ENCODE measurements at places on chromosomes 12 and 14.

- no peak for DNase-seq
Measured at GRCh38 chr12:42704340-42704739, 114.8 kb upstream of the PRICKLE1 start.

GRCh38 chr12:84397846-84398245 lies 514.8 kb downstream of the SLC6A15 start:
- no peak for DNase-seq

GRCh38 chr12:49440035-49440434 lies 72.8 kb downstream of the SPATS2 start:
- no peak for DNase-seq

DNA sequence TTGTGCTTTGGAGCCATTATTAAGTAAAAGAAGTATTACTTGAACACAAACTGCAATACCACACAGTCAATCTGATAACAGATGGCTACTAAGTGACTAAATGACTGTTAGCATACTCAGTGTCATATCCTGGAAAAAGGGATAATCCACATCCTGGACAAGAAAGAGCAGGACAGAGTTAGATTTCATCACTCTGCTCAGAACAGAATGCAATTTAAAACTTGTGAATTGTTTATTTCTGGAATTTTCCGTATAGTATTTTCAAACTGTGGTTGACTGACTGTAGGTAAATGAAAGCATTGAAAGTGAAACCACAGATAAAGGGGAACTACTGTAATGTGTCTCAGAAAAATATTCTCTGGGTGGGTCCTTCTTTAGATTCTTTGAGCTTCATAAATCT lies 458.8 kb downstream of the TMEM117 start:
- DNase-seq = no peak

DNA sequence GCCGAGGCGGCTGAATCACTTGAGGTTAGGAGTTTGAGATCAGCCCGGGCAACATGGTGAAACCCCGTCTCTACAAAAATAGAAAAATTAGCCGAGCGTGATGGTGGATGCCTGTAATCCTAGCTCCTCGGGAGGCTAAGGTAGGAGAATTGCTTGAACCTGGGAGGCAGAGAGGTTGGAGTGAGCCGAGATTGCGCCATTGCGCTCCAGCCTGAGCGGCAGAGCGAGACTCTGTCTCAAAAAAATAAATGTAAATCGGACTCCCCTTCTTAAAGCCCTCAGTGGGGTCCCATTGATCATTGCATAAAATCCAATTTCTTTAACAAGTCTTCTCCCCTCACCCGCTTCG lies 908 bp downstream of the TDP1 start:
- no peak for DNase-seq

GRCh38 chr12:8544295-8544694 lies 3.6 kb upstream of the CLEC4E start:
- DNase-seq = peak; percentile 68

- DNase-seq = no peak
Measured at GRCh38 chr12:124442772-124443445, 124.5 kb downstream of the NCOR2 start.

GRCh38 chr12:68119250-68119649 lies 40.3 kb downstream of the IFNG start:
- no peak for DNase-seq

- no peak for DNase-seq
Measured at GRCh38 chr12:95051241-95051640, 22.2 kb downstream of the NR2C1 start.
